ENCODE measurements at places on chromosomes 5 and 9. TPM values are rescaled to one million over a fixed set of nuclear protein-coding genes. Genes with fewer than 3 reads are reported as not detected.

GRCh38 chr5:127002390-127002789 lies 28.0 kb downstream of the MARCHF3 start:
- DNase-seq: no peak

GRCh38 chr5:5492087-5492933 lies 69.8 kb downstream of the ICE1 start:
- DNase-seq: peak; percentile 20

GRCh38 chr9:3014178-3014577 lies 170.3 kb upstream of the PUM3 start:
- DNase-seq: no peak

- DNase-seq: peak; percentile 71
Measured at GRCh38 chr9:38024036-38024681, 44.9 kb downstream of the SHB start.

- DNase-seq: no peak
Measured at GRCh38 chr5:39225405-39226099, 6.2 kb upstream of the FYB1 start.

- DNase-seq: no peak
Measured at GRCh38 chr9:107675351-107676259, 186.0 kb upstream of the KLF4 start.

- DNase-seq: no peak
Measured at GRCh38 chr9:98533132-98533531, 175.6 kb downstream of the GABBR2 start.

DNA sequence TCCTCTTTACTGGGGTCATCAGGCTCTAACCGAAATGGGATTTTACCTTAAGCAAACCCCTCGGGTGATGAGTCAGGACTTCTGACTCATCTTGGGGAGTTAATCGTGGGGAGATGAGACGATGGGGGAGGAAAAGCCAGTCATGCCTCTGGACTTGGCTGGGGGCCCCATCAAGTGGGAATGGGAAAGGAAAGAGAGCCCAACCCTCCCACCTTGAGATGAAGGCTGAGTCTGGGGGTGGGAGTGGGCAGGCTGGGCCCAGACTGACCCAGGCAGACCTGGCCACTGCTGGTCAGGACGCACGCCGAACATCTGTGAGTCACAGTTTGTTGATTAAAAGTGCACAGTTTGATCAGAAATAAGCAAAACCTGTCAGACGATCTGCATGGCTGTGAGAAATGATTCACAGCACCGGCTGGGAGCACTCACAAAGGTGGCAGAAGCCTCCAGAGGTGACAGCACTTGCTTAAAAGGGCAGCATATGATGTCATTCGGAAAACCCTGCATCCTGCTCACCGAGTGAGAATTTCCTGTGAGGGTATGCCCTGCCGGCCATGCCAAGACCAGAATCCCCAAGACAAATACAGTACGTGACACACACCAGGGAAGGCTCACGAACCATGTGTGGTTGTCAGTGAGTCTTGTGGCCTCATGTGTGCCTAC lies 50.0 kb upstream of the SLC25A51 start:
- no peak for DNase-seq

DNA sequence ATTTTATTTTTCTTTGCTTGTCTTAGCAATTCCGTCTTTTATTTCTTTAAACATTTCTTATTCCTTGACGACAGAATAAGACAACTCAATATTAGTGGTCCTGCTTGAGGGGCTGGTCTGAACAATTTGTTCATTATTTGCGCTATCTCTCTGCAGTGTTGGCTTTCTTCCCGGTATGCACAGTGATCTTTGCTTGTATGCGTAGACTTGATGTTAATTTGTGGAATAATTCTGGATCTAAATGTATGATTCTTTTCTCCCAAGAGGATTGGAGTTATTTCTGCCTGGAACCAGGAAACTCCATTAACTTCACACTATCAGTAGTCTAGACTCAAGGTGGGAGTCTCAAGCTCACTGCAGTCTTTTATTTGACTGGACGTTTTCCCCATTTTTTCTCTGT lies 80.4 kb downstream of the KDM4C start:
- no peak for DNase-seq

DNA sequence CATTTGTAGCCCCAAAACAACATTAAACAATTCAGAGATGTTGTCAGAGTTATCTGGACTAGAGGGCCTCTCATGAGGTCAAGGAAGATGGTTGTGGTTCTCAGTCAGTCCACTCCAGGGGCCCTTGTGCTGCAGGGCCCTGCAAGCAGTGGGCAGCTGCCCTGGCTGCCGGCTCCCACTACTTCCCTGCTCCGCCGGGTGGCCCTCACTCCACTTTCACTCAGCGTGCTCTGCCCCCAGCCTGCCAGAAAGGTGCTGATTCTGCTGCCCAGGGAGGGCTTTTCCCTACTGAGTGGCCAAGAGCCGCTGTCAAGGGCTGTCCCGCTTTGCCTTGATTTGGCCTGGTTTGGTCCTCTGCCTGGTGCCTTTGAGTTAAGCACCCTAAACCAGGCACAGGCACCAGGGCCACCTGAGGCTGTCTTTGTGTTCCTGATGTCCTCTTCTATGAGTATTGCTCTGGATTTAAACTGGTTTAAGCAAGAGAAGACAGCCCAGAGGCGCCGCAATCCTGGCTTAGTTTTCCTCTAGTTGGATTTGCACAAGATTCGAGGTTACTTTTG lies 117.2 kb downstream of the GADD45G start:
- no peak for DNase-seq

- DNase-seq: no peak
Measured at GRCh38 chr5:1974501-1975405, 92.0 kb upstream of the IRX4 start.

GRCh38 chr5:11655681-11656080 lies 248.6 kb downstream of the CTNND2 start:
- DNase-seq: no peak

- DNase-seq: no peak
Measured at GRCh38 chr5:93868851-93869250, 127.5 kb upstream of the POU5F2 start.

Gene FAM81B
- 6.7 TPM for polyA plus RNA-seq

Gene ECSCR
- polyA plus RNA-seq: 64.3 TPM

Gene ABCA1
- polyA plus RNA-seq: 18.1 TPM

Gene DOLK
- polyA plus RNA-seq: 8.8 TPM

Gene CER1
- 0.24 TPM for polyA plus RNA-seq

Gene OBP2B
- polyA plus RNA-seq: not detected

Gene GPR21
- polyA plus RNA-seq: 0.42 TPM

Gene PLPP7
- polyA plus RNA-seq: 3.5 TPM
